ENCODE measurements at places on chromosomes 6 and 20.
A peak's percentile ranks its signal among the peaks of the same experiment; 100 is the strongest.

DNA sequence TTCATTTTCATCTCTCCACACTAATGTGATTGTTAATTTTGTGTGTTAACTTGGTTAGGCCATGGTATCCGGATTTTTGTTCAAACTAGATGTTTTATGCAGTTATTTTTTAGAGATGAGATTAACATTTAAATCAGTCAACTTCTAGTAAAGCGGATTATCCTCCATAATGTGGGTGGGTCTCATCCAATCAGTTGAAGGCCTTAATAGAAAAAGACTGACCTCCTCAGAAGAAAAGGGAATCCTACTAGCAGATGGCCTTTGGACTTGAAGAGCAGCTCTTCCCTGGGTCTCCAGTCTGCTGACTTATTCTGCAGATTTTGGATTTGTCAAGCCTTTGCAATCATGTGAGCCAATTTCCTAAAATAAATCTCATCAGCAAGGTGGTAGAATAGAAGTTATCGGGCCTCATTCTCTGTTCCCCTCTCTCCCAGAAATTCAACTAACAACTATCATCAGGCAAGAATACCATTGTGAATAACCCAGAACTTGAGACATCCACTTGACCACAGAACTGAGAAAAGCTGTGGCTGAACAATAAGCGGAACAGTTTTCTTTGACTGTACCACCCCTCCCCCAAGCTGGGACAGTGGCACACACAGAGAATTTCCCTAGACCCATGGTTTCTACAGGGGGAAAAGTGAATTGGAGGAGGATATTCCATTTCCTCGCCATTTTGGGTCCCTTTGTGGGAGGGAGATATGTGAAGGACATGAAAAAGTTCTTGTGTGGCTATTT is 323.0 kb downstream of the UTRN start:
- no peak for DNase-seq

- DNase-seq = no peak
Measured at GRCh38 chr6:20791944-20792343, 257.7 kb downstream of the CDKAL1 start.

GRCh38 chr20:60113024-60113724 is 155.0 kb downstream of the CDH26 start:
- no peak for DNase-seq

- DNase-seq = no peak
Measured at GRCh38 chr6:53992522-53992921, 118.7 kb upstream of the MLIP start.

GRCh38 chr6:101108286-101108685 is 227.2 kb upstream of the ASCC3 start:
- no peak for DNase-seq

GRCh38 chr6:470051-470900 is 78.7 kb downstream of the IRF4 start:
- peak; percentile 18 for DNase-seq

DNA sequence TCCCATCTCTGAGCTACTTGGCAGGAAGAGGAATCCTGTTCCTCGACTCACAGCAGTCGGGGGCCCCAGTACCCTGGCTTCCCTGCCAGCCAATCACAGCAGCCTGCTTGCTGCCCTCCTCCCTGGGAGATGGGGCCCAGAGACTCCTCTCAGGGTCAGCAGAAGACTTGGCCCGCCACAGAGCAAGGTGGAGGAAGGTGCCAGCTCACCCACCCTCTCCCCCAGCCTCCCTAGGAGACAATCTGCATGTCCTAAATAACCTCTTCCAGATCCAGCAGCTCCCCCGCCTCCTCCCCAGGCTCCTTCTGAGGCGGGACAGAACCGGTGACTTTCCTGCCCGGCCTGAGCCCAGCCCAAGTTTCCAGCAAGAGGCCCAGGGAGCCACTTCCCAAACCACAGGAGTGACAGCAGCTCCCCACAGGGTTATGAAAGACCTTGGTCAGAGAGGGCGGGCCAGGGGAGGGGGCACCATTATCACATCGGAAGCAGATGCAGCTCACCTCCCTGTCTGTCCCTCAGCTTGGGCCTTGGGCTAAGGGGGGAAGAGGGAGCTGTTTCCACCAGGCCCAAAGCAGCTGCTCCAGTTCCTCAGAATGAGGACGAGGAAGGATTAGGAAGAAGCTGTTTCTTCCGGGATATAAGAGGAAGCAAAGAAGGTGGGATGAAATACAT is 2.3 kb downstream of the CCND3 start:
- peak; percentile 70 for DNase-seq

DNA sequence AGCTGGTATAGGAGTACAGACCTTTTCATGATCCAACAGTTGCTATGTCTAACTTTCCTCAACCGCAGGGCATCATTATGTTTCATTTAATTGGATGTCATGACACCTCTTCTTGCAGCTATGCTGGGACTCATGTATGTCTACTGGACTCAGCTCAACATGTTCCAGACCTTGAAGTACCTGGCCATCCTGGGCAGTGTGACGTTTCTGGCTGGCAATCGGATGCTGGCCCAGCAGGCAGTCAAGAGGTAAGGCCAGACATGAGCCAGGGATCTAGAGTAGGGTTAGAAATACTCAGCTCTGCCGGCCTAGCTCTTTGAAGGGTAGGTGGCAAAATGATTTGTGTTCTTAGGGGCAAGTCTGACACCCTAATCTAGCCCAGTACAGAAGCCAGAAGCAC is 25.2 kb downstream of the GHRH start:
- DNase-seq = no peak

GRCh38 chr6:100456141-100456907 is 8.4 kb downstream of the SIM1 start:
- DNase-seq = no peak

- no peak for DNase-seq
Measured at GRCh38 chr20:24206995-24207394, 218.4 kb upstream of the GGTLC1 start.

DNA sequence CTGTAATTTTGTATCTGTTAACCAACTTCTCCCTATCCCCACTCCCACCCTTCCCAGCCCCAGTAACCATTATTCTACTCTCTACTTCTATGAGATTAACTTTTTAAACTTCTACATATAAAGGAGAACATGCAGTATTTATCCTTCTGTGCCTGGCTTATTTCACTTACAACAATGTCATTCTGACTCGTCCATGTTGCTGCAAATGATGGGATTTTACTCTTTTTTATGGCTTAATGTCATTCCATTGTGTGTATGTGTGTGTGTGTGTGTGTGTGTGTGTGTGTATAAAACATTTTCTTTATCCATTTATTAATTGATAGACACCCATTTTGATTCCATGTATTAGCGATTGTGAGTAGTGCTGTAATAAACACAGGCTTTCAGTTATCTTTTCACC is 76.1 kb downstream of the COL19A1 start:
- DNase-seq = no peak

- DNase-seq = no peak
Measured at GRCh38 chr6:12909833-12910232, 193.3 kb downstream of the PHACTR1 start.

DNA sequence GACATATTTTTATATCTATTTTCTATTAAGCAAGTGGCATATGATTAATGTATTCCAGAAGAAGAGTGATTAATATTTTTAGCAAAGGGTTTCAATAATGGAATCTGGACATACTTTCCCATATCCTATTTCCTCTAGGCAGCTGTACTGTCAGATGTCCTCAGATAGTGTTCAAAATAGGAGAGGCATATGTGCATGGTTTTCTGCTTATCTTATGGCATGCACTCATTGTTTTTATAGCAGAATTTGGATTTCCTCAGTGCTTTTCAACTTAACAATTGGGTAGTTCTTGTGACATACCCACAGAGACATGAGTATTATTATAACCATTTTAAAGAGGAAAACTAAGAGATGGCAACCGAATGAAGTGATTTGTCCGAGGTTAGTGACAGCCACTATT is 12.6 kb upstream of the SLC17A5 start:
- no peak for DNase-seq

- DNase-seq = no peak
Measured at GRCh38 chr6:107806691-107807090, 17.4 kb downstream of the SCML4 start.

DNA sequence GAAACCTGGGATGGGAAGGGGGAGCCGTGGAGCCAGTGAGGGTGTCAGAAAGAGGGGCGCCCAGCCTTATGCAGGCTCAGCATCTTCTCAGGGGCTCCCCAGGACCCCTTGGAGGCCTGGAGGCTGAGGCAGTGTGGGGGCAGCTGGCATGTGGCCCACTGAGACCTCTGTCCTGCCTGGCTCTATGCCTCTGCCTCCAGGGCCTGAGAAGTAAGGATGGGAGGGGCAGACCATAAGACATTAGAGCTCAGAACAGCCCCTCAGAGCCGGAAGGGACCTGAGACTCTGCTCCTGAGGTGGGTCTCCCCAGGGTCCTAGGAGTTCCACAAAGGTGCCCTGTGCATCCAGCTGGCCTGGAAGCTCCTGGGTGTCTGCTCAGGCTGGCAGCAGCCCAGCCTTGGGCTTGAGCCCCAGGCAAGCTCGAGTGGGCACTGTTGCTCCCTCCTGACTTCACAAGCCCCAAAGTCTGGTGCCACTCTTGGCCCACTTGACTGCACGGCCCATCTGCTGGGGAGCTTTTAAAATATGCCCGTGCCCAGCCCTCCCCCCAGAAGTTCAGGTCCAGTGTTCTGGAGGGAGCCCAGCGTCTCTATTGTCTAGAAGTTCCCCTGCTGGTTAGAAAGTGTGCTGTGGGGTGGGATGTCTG is 126.8 kb downstream of the GRM4 start:
- no peak for DNase-seq

DNA sequence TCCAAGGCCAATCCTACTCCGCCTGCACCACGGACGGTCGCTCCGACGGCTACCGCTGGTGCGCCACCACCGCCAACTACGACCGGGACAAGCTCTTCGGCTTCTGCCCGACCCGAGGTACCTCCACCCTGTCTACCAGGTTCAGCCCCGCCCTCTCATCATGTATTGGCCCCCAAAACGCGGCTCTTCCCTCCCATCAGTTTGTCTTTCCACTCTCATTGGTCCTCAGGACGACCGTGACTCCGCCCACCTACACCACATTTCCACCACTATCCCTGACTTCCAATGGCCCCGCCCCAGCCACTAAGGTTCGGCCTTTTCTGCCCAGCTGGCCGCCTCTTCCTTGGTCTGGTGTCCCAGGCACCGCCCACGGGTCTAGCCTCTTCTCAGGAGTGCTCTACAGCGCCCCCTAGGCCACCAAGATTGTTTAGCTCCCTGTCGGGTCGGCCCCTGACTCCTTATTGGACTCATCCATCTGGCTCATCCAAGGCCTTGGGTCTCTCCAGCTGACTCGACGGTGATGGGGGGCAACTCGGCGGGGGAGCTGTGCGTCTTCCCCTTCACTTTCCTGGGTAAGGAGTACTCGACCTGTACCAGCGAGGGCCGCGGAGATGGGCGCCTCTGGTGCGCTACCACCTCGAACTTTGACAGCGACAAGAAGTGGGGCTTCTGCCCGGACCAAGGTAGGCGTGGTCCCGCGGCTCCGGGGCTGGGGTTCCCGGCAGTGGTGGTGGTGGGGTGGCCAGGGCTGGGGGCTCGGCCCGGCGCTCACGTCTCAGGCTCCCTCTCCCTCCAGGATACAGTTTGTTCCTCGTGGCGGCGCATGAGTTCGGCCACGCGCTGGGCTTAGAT is 3.1 kb downstream of the MMP9 start:
- peak; percentile 74 for DNase-seq

DNA sequence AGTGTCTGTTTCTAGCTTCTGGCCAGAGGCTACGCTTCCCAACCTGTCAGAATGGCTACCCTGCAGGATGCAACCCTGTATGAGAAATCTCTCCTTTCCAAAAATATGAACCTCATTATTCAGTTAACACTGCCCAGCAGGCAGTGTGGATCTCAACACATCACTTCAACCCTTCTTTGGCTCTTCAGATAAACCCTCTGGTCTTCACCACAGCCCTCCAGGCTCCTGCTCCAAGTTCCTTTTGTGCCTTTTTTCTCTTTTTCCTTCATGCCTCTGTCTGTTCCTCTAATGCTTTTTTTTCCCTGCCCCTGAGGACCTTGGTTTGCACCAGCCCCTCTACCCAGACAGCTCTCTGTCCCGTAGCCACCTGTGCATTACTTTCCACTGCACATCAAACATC is 207.4 kb downstream of the MYLK4 start:
- DNase-seq = no peak

DNA sequence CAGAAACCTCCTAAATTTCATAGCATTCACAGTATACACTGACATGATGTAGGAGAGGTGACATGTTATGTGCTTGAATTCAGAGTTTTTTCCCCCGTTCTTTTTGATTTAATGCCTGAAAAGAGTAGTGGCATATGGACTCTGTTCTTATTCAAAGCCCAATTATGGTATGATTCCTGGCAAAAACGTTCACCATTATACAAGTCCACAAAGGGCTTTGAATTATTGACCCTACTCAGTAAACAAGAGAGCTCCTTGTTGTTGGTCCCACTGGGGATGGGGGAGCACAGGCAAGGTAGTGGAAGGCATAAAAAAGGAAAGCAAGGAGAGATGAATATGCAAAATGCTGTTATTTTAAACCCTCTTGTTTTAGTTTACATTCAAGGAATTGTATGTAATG is 136.0 kb upstream of the AHI1 start:
- DNase-seq = no peak

GRCh38 chr20:36672991-36673390 is 27.0 kb upstream of the SLA2 start:
- DNase-seq = no peak

GRCh38 chr6:106476331-106477105 is 116.0 kb downstream of the CRYBG1 start:
- DNase-seq = no peak

- no peak for DNase-seq
Measured at GRCh38 chr6:90583179-90583835, 3.6 kb downstream of the MAP3K7 start.

GRCh38 chr6:9399916-9400315 is 964.6 kb upstream of the SLC35B3 start:
- no peak for DNase-seq

DNA sequence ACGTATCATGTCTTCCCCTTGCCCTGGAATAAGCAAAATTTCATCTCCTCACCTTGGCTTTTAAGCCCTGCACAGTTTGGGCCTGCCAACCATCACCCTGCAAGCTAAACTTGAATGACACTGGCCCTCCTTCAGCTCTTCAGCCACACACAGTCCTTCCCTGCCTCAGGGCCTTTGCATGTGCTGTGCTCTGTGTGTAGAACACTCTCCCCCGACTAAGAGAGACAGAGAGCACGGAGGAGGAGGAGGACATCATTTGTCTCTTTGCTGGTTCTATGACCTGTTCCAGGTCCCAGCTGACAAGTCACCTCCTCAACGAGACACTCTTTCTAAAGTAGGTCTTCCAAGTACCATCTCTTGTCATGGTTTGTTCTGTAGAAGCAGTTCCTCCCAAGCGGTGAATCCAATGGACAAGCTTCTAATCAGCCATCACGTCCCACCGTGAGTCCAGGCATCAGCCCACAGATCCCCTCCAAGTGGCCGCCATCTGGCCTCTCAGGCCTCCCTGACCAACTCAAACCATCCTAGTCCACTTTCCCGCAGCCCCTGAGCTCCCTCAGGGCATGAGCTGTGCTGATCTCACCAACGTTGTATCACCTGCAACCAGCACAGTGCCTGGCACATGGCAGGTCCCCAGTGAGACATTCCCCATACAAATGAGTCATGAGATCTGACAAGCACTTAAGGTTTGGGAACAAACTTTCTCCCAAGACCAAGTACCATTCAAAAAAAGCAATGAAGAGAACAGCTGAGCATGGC is 30.5 kb downstream of the NFATC2 start:
- peak; percentile 58 for DNase-seq
